Prostate gland (tissue), 2 donors: ENCODE measurements at places on chromosomes 13 and 19.

- no peak for DNase-seq
- no peaks in the 10 kb centered on the region for H3K27me3 ChIP-seq
- H3K36me3 ChIP-seq: no peaks in the 10 kb centered on the region
- H3K4me1 ChIP-seq: no peaks in the 10 kb centered on the region
- no peak overlapping the region for H3K4me3 ChIP-seq
Observed at GRCh38 chr13:20696073-20696472, 7.4 kb upstream of the IL17D start.

DNA sequence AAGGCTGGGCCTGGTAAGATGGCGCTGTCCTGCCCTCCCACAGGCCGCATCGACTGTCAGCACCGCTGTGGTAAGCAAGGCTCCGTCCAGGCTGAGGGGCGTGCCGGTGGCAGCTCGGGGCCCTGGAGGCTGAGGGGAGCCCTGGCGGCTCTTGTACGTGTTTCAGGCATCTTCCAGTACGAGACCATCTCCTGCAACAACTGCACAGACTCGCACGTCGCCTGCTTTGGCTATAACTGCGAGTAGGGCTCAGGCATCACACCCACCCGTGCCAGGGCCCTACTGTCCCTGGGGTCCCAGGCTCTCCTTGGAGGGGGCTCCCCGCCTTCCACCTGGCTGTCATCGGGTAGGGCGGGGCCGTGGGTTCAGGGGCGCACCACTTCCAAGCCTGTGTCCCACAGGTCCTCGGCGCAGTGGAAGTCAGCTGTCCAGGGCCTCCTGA lies 1.2 kb downstream of the IZUMO4 start:
- no peaks in the 10 kb centered on the region for H3K27me3 ChIP-seq
- no peak for DNase-seq
- H3K4me1 ChIP-seq: peaks cover 19% of the 10 kb centered on the region

- no peak overlapping the region for H3K4me3 ChIP-seq
- no peaks in the 10 kb centered on the region for H3K36me3 ChIP-seq
- peaks cover 13% of the 10 kb centered on the region for H3K4me1 ChIP-seq
- peak overlapping the region; percentile 78 for H3K27ac ChIP-seq
- no peak for DNase-seq
- H3K27me3 ChIP-seq: no peaks in the 10 kb centered on the region
Observed at GRCh38 chr19:55111238-55111831, 6.1 kb downstream of the PPP1R12C start.

- no peak overlapping the region for H3K4me3 ChIP-seq
- H3K27me3 ChIP-seq: no peaks in the 10 kb centered on the region
- no peak overlapping the region for H3K27ac ChIP-seq
Observed at GRCh38 chr19:524062-524674, 7.4 kb upstream of the CDC34 start.

DNA sequence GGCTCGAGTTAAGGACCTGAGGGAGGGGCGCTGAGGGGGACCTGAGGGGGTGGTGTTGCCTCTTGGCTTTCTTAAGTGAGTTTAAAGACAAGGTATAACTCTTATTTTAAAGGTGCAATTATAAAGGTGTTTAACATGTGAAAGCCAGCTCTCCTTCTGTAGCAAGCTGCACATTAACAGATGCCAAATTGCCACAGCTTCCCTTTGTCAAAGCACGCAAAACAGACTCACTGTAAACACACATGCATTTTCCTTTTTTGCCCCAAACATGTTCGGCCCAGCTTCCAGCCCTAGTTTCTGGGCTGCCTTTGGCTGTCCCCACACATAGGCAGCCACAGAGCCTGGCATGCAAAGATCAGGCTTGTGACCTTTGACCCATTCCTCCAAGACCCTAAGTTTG lies 111.9 kb downstream of the SLC7A1 start:
- DNase-seq: no peak
- no peaks in the 10 kb centered on the region for H3K36me3 ChIP-seq
- H3K4me1 ChIP-seq: no peaks in the 10 kb centered on the region
- H3K27ac ChIP-seq: no peak overlapping the region
- H3K27me3 ChIP-seq: peaks cover 2% of the 10 kb centered on the region
- H3K4me3 ChIP-seq: no peak overlapping the region

DNA sequence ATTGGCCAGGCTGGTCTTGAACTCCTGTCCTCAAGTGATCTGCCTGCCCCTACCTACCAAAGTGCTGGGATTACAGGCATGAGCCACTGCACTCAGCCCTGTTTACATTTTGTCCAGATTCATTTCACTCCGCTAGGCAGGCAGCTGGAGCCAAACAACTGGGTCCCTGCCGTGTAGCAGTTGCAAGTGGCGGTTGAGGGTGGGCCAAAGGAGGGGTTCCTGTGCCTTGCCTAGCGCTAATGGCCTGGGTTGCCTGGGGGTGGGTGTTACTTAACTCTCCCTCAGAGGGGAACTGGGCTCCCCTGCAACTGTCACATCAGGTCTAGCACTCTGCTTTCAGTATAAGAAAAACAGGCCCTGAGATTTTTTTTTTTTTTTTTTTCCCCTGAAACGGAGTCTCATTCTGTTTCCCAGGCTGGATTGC lies 7.4 kb downstream of the ACP5 start:
- DNase-seq: no peak
- no peaks in the 10 kb centered on the region for H3K27me3 ChIP-seq
- H3K36me3 ChIP-seq: no peaks in the 10 kb centered on the region
- no peak overlapping the region for H3K27ac ChIP-seq
- no peaks in the 10 kb centered on the region for H3K4me1 ChIP-seq

DNA sequence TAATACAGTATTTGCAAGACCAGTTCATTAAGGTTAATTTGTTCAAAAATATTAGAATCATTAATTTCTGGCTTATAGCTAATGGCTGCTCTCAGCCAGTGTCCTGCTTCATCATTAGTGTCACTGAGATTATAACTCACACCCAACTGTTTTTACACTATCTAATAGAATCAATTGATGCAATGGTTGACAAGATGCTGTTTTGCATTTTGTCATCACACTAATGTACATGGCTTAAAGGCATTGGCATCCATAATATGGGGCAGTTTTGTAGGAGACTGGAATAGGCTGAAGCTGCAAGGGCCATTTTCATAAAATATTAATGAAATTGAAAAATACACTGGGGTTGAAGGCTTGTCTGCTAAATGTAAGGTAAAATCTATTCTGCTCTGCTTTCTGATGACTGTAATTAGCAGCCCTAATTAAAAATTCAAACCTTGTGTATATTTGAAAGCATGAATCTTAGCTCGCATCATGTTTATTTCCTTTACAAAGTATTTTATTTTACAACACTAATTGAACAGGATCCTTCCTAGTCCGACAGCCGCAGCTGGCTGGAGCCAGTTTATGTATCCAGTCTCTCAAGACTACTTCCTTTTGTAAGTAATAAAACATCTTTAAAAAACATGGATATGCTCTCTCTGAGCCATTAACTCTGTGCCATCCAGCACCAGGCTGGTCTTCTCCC lies 296.7 kb downstream of the POU4F1 start:
- no peak for DNase-seq
- no peak overlapping the region for H3K4me3 ChIP-seq
- H3K27me3 ChIP-seq: no peaks in the 10 kb centered on the region
- H3K4me1 ChIP-seq: no peaks in the 10 kb centered on the region
- H3K27ac ChIP-seq: no peak overlapping the region

GRCh38 chr19:33554821-33555220 lies 33.2 kb upstream of the PEPD start:
- H3K4me1 ChIP-seq: no peaks in the 10 kb centered on the region
- no peak overlapping the region for H3K4me3 ChIP-seq
- no peak overlapping the region for H3K27ac ChIP-seq

DNA sequence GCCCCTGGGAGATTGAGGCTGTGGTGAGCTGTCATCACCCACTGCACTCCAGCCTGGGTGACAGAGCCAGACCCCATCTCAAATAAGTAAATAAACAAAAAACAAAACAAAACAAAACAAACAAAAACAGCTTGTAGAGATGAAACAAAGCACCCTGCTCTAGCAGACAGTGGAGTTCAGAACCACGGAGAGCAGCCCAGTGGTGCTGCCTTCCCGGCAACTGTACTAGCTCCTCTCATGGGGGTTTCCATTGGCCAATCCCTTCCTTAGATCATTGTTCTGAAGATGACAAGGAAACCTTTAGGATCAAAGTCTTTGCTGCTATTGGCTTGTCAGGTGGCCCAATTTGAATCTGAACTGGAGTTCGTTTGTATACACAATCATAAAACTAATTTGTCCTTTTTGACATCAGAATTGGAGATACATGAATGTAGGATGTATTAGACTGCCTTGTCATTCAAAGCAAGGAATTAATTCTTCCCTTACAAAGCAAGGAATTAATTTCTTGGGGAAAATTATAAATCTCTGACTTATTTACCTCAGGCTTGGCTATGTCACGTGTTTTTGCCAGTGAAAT lies 19.7 kb upstream of the SYCN start:
- DNase-seq: no peak
- no peak overlapping the region for H3K27ac ChIP-seq
- H3K36me3 ChIP-seq: no peaks in the 10 kb centered on the region
- no peak overlapping the region for H3K4me3 ChIP-seq

GRCh38 chr19:11435833-11436313 lies 438 bp downstream of the PRKCSH start:
- peaks cover 4% of the 10 kb centered on the region for H3K36me3 ChIP-seq
- no peaks in the 10 kb centered on the region for H3K27me3 ChIP-seq
- H3K4me1 ChIP-seq: peaks cover 12% of the 10 kb centered on the region
- H3K27ac ChIP-seq: peak overlapping the region; percentile 74

DNA sequence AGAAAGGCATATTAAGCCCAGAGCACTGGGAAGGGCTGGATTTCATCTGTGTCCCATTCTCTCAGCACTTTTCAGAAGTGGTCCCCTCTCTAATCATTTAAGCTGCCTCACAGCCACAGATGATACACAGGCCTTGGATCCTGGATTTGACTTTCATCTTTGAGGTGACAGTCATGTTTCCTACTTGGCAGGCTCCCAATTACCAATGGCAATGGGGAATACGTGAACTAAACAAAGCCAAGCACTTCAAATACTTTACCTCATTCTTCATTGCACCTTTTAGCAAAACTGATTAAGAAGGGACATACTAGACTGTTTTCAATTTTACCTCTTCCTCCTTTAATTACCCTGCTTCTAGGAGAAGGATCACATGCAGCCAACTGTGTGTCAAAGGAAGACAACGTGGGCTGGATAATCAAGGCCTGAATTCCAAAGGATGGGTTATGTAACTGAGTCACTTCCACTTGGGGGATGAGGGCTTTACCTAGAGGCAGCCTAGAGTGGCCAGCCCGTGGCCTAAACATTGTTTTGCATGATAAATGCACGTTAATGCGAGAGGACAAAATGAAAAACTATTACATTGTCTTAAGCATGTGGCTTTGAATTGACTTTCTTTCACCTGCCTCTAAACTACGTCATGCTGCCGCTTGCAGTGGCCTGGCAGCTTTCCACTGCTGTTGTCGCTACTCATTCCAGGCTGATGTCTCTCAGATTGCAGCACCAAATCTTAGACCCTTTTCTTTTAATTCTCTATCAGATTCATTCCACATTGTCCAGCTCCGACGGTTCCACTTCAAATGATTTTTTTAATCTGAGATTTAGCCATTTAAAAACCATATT lies 95.0 kb downstream of the KCTD12 start:
- no peaks in the 10 kb centered on the region for H3K4me1 ChIP-seq
- no peak overlapping the region for H3K4me3 ChIP-seq
- no peaks in the 10 kb centered on the region for H3K27me3 ChIP-seq
- H3K27ac ChIP-seq: no peak overlapping the region

GRCh38 chr13:45156565-45157361 lies 36.5 kb downstream of the GTF2F2 start:
- no peaks in the 10 kb centered on the region for H3K27me3 ChIP-seq
- no peak for DNase-seq
- no peak overlapping the region for H3K27ac ChIP-seq
- H3K4me3 ChIP-seq: no peak overlapping the region
- H3K4me1 ChIP-seq: no peaks in the 10 kb centered on the region

- H3K36me3 ChIP-seq: no peaks in the 10 kb centered on the region
- no peaks in the 10 kb centered on the region for H3K4me1 ChIP-seq
- no peak overlapping the region for H3K27ac ChIP-seq
- no peaks in the 10 kb centered on the region for H3K27me3 ChIP-seq
- no peak for DNase-seq
Observed at GRCh38 chr19:43649514-43649913, 9.9 kb upstream of the CADM4 start.

- no peaks in the 10 kb centered on the region for H3K27me3 ChIP-seq
- peak overlapping the region; percentile 51 for H3K27ac ChIP-seq
- H3K4me3 ChIP-seq: no peak overlapping the region
- DNase-seq: no peak
- H3K4me1 ChIP-seq: no peaks in the 10 kb centered on the region
Observed at GRCh38 chr19:3041327-3041726, 12.2 kb upstream of the TLE2 start.

GRCh38 chr13:93552596-93552995 lies 326.0 kb downstream of the GPC6 start:
- no peak overlapping the region for H3K27ac ChIP-seq
- H3K4me3 ChIP-seq: no peak overlapping the region
- no peaks in the 10 kb centered on the region for H3K4me1 ChIP-seq
- H3K36me3 ChIP-seq: no peaks in the 10 kb centered on the region
- DNase-seq: no peak
- no peaks in the 10 kb centered on the region for H3K27me3 ChIP-seq

- no peak overlapping the region for H3K4me3 ChIP-seq
- no peak overlapping the region for H3K27ac ChIP-seq
- H3K4me1 ChIP-seq: no peaks in the 10 kb centered on the region
- H3K27me3 ChIP-seq: no peaks in the 10 kb centered on the region
- no peak for DNase-seq
- H3K36me3 ChIP-seq: no peaks in the 10 kb centered on the region
Observed at GRCh38 chr13:102677122-102677521, 17.7 kb downstream of the METTL21C start.

- no peaks in the 10 kb centered on the region for H3K36me3 ChIP-seq
- H3K27me3 ChIP-seq: no peaks in the 10 kb centered on the region
Observed at GRCh38 chr13:25803641-25804040, 248.2 kb downstream of the SHISA2 start.

- H3K27ac ChIP-seq: no peak overlapping the region
- no peaks in the 10 kb centered on the region for H3K36me3 ChIP-seq
- no peak for DNase-seq
- H3K4me1 ChIP-seq: no peaks in the 10 kb centered on the region
- H3K4me3 ChIP-seq: no peak overlapping the region
Observed at GRCh38 chr13:34217343-34218025, 399.5 kb downstream of the RFC3 start.

GRCh38 chr19:14731200-14731599 lies 41.4 kb downstream of the ZNF333 start:
- H3K4me3 ChIP-seq: no peak overlapping the region
- no peaks in the 10 kb centered on the region for H3K27me3 ChIP-seq
- H3K36me3 ChIP-seq: no peaks in the 10 kb centered on the region

- H3K4me3 ChIP-seq: no peak overlapping the region
- no peaks in the 10 kb centered on the region for H3K36me3 ChIP-seq
- no peak for DNase-seq
- no peak overlapping the region for H3K27ac ChIP-seq
- H3K27me3 ChIP-seq: no peaks in the 10 kb centered on the region
Observed at GRCh38 chr19:18430417-18431144, 7.4 kb downstream of the ISYNA1 start.

- DNase-seq: no peak
- H3K4me1 ChIP-seq: no peaks in the 10 kb centered on the region
- H3K4me3 ChIP-seq: no peak overlapping the region
- peaks cover 7% of the 10 kb centered on the region for H3K36me3 ChIP-seq
- H3K27me3 ChIP-seq: no peaks in the 10 kb centered on the region
Observed at GRCh38 chr13:20069956-20070355, 90.9 kb downstream of the GJA3 start.
